ENCODE measurements at places on chromosomes 5 and 9.

- no peak for DNase-seq
Observed at GRCh38 chr5:138545919-138546562, 3.0 kb upstream of the ETF1 start.

DNA sequence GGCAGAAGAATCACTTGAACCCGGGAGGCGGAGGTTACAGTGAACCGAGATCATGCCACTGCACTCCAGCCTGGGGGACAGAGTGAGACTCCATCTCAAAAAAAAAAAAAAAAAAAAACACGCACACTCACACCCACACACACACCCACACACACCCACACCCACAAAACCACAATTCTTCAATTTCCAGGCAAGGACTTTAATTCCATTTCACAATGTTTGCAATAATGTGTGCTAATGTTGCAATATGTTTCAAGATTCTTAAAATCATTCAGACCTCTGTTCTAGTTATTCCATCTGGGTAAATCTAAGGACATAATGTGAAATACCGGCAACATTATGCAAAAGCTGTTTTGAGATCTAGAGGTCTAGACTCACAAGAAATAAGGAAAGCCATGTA, 28.3 kb downstream of the CCDC69 start:
- DNase-seq: no peak

GRCh38 chr9:137575364-137575715, 3.4 kb downstream of the DPH7 start:
- DNase-seq: no peak

DNA sequence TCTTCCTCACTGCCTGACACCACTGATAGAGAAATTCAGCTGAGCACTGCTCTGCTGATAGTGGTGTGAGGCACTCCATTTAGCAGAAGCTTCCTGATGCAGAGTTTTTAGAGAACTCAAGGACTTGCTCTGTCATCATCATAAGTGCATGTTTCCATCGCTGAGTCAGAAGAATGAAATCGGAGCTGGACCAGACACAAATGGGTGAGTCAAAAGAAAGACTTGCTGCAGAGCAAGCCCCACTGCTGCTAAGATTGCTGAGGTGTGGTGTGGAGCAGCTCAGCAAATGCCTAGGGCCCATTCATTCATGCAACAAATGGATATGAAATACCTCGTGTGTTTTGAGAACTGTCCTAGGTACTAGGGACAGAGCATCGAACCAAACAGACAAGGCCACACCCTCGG, 410.2 kb upstream of the SLC30A5 start:
- no peak for DNase-seq

DNA sequence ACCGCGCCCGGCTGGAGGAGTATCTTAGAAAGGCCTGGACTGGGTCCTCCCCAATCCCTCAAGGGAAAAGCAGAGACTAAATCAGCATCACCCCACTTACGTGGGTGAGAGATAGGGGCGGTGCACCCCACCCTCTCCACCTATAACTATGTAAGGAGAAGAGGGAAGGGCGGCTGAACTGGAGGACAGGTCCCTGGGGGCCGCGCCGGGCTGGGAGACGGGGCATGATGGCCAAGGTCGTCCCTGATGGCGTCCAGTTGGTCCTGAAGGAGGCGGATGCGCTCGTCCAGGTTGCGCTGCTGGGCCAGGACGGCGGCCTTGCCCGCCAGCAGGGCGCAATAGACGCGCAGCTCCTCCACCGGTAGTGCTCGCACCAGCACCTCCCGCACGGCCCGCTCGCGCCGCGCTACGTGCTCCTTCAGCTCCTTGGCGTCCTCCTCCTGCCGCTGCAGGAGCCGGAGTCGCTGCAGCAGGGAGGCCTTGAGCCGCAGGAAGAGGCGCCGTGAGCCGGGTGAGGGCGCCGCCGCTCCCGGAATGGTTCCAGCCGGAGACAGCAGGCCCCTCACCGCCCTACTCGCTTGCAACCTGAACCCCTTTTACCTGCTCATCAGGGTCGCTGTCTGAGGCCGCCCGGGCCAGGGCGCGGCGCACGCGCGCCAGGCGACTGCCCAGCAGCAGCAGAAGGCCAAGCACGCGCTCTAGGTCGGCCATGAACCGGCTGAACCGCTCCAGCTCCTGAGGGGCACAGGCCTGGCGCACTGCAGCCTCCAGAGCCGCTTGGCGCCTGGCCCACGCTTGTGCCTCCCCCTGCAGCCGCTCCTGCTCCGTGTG, 7.6 kb downstream of the SHROOM1 start:
- DNase-seq: no peak

DNA sequence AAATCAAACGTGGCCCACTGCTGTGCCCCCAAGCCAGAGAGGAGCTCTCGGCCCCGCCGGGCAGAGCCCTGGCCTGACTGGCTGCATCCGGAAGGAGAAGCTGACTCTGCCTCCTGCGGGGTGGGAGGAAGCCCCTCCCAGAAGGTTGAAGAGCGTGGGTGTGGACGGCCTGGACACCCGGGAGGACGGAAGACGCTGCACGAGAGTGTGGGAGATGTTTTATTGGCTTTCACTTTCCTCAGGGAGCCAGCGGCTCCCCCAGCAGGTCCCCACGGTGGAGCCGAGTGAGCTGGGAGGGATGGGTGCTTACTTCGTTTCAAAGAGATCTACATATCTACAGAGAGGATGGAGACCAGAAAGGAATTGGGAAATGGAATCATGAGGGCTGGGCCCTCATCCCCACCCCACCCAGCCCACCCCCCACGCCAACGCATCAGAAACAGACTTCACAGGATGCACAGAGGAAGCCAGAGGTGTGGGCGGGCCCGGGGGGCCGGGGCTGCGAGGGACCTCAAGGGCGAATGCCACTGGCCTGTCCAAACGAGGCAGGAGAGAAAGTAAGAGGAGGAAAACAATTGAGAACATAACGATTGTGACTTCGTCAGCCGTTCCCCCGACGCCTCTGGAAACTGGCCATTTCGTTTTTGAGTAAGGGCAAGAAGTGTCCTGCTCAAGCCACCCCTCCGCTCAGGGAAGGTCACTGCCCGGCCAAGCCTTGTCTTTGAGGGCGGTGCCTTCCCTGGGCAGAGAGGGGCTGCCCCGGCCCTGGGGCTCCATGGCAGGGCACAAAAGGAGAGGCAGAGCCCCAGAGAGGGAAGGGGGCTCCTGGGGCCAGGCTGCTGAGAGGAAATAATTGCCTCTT, 32.1 kb downstream of the FAM163B start:
- DNase-seq: no peak

DNA sequence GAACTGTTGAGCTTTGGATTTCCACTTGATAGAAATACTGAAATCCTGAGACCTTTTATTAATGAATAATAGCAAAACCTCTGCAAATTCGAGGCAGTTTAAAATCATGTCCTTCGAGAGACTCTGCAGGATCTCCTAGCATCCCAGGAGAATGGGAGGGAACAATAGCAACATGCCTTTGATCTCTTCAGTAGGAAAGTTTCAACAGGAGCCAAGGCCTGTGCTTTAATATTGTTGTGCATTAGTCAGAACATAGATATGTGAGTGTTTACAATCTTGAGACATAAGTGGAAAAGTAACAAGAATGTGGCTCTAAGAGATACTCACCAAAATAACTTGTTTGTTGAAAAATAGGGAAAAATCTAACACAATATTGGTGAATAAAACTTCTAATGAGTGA, 83.3 kb upstream of the LHFPL2 start:
- DNase-seq: no peak

DNA sequence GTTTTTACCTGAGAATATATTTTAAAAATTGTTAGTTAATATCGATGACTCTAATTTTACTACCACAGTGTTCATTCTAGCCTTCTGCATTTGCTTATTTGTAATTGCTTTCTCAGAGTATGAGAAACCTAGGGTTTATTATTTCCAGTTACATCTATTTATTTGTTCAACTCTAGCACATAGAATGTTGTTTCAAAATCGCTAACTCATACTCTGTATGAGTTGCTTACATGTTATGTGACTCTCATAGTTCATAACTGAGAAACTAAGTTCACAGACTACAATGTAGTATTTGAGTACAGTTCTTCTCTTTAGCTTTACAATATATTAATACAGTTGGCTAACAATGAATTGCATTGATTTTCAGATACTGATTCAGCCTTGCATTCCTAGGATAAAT, 103.2 kb downstream of the MACROH2A1 start:
- no peak for DNase-seq

DNA sequence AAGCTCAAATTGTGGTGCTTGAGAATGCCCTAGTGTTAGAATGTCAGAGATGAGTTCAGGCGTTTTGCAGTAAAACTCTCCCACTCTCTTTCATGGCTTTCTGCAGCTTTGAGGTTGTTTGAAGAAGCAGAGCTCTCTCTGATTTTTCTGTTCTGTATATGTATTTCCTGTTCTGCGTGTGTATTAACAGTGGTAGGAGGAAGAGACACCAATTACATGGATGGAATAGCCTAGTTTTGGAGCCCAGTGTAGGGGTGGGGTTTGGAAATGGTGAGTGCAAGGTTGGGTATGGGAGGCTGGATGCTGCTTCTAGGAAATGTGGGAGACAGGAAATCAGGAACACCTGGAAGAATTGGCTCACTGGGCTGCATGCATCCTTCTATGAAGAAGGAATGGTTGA, 12.4 kb downstream of the LARP1 start:
- no peak for DNase-seq

GRCh38 chr5:12023614-12024241, 119.5 kb upstream of the CTNND2 start:
- peak; percentile 71 for DNase-seq

GRCh38 chr9:71968541-71969090, 57.2 kb downstream of the C9orf85 start:
- no peak for DNase-seq

DNA sequence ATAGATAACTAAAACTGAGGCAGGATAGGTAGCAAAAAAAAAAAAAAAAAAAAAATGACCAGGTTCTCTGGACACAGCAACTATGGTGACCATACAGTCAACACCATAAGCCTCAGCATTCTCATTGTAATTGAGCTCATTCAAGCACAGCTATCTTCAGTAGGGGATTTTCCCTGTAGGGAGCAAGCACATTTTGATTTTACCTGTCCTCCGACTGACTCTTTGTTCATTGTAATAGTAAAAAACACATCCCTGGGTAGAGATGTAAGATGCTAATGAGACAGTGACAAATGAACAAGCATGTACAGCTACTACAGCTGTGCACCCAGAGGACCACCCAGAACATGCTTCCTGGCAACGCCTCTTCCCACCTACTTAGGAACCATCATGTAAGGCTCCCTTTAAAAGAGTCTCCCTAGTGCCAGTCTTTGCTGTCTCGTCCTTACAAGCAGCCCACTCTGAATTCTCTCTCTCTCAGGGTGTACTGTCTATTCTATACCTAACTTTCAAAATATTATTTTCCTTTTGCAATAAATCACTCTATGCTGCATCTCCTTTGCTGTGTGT, 65.0 kb upstream of the FBXW11 start:
- DNase-seq: no peak

DNA sequence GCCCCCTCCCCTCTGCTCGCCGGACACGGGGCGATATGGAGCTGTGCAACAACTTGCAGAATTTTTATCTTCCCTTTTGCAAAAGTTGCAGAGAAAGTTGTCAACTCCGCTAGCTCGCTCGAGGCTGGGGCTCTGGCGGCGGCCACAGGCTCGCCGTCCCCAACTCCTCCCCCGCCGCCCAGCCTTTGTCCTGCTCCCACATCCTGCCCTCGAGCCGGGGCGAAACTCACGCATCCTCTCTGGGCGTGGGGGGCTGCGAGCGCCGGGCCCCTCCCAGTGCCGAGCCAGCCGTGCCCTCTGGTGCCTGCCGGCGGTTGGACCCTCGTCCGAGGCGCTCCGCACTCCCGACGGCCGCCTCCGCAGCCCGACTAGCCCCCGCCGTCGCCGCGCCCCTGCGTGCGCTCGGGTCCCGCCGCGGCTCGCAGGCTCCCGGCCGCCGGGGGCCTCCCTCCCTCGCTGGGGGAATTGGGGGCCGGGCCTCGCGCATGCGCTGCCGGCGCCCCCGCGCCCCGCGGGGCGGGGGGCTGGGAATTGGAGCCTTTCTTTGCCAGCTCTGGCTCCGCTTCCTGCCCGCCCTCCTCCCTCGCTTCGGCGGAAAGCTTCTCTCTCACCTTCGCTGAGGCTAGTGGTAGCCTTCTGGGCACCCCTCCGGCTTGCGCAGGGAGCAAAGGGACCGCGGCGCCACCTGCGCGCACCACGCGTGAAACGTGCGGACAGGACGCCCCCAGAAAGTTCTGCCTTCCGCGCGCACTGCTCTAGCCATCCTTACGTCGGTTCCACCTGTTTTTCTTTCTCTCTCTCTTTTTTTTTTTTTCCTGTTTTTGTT, at the start of gene CCNJL:
Gene CCNJL (minus strand): TSS at position 431 of the 826 bp plus-strand sequence. CDS start 641 bp downstream, outside the sequence.
- peak; percentile 87 for DNase-seq

GRCh38 chr9:136792321-136793085, 1.4 kb downstream of the TMEM141 start:
- DNase-seq: no peak
